Stimulated activated CD8-positive, alpha-beta memory T cell treated with anti-CD3 and anti-CD28 coated beads, Interleukin-2, amount 100 ng/mL, for 48 hours (primary cell): ENCODE measurements at places on chromosomes 1 and 21.

DNA sequence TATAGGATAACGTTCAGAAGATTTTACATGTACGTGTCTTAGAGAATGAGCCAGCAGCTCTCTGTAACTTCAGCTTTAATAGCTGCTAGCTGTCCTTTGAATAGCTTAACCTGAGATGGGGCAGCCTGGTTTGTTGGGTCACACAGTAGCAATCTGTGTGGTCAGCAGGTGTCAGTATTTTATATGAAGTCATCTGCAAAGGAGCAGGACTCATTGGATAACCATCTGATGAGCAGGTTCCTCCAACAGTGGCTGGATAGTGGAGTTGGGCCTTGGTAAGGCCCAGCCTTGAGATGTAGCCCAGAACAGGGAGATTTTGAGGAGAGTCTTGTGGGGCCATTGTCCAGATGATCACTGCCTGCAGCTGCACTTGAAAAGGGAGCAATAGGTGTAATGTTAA, 6.4 kb downstream of the GSTM5 start:
- DNase-seq, result no peak

- DNase-seq, result peak; percentile 42
Measured at GRCh38 chr21:38768471-38769063, 37.2 kb upstream of the ETS2 start.

GRCh38 chr1:202812176-202813026, 1.6 kb downstream of the PCAT6 start:
- no peak for DNase-seq

- DNase-seq, result no peak
Measured at GRCh38 chr1:89945852-89946476, 48.9 kb upstream of the ZNF326 start.

GRCh38 chr21:37257967-37258877, 8.9 kb downstream of the VPS26C start:
- peak; percentile 67 for DNase-seq

- DNase-seq, result no peak
Measured at GRCh38 chr1:907611-908451, 15.9 kb upstream of the SAMD11 start.

DNA sequence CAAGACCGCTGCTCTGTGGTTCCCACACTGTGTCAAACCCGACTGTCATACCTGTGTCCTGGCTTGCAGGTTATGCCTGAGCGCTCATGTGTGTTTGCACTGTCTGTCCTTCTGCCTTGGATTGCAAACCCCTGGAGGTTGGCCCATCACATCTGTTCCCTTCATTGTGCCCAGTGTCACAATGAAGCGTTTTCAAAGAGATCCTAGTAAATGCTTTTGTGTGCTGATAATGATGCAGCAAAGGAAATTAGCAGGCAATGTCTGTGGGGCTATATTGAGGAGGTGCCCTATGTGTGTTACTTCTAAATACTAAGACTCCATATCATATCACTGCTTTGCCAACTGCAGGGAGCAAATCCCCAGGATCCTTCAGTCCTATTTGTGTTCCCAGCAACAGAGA, 424.4 kb upstream of the NFIA start:
- DNase-seq, result no peak

GRCh38 chr1:173137107-173137706, 69.9 kb downstream of the TNFSF4 start:
- no peak for DNase-seq

DNA sequence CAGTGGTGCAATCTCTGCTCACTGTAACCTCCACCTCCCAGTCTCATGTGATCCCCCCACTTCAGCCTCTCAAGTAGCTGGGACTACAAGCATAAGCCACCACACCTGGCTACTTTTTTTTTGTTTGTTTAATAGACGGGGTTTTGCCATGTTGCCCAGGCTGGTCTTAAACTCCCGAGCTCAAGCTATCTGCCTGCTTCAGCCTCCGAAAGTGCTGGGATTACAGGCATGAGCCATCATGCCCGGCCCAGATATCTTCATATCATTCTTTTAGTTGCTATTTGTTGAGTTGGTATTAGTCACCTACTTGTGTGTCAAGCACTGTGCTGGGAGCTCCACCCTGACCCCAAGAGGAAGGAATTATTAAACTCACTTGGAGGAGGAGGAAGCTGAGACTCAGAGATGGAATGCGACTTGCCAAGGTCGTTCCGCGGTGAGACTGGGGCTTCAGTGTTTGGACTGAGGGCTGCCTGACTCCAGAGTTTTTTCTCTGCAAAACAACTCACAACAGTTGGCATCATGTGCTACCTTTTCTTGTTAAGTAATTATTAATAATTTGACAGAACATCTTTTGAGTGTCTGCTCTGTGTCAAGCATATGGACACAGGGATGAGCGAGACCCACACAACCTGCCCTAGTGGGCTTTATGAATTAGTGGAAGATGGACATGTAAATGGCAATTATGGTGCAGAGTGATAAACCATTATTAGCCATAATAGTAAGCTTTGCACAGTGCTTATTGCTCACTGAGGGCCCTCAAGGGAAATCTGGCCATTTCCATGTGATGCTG, 132.0 kb downstream of the FOXD2 start:
- DNase-seq, result no peak

DNA sequence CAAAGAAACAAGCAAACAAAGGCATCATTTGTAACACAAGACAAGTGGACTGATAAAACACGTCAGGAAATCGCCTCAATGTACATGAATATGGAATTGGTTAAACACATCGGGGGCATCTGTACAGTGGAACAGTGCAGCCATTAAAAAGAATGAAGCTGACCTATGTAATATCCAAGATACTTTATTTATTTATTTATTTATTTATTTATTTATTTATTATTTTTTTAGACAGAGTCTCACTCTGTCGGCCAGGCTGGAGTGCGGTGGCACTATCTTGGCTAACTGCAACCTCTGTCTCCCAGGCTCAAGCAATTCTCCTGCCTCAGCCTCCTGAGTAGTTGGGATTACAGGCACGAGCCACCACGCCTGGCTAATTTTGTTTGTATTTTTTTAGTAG, 75.4 kb upstream of the SLC45A1 start:
- no peak for DNase-seq

DNA sequence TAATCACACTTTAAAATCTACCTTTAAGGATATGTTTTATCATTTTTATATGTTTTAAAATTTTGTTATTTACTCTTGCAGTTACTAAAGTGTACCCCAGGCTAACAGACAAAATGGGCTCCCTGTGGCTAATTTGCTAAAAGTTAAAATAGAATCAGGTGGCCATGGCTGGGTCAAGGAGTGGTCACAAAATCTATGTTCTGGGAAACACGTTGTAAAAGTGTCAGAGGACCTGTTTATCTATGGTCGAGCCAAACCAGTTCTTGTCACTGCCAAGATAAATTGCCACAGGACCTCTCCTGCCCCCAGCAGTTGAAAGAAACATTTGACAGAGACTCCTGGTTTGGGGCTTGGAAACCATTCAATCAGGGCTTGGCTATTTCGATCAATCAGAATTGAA, 21.2 kb upstream of the TTLL7 start:
- DNase-seq, result no peak

GRCh38 chr1:242585616-242586359, 61.3 kb upstream of the PLD5 start:
- no peak for DNase-seq

GRCh38 chr1:192977089-192977706, 82.0 kb downstream of the UCHL5 start:
- no peak for DNase-seq

- DNase-seq, result no peak
Measured at GRCh38 chr1:230117694-230118093, 50.7 kb downstream of the GALNT2 start.

- no peak for DNase-seq
Measured at GRCh38 chr1:58942759-58943191, 158.9 kb upstream of the JUN start.

- no peak for DNase-seq
Measured at GRCh38 chr1:119133987-119134386, 6.5 kb downstream of the WARS2 start.

DNA sequence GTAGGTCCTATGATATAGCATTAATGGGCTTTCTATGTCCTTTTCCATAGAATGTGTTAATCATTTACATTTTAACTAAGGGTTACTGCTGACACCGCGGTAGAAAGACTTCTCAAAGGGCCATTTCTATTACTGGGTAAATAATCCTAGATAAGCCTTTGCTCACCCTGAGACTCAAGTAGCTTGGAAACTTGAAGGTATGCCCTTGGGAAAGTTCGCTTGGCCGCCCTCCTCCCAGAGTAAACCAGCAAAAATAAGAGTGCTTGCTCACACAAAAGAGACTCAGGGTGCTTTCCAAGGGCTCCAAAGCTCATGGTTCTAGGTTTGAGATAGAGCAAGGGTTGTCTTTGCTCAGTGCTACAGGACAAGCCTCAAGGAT, 85.8 kb upstream of the TMPRSS2 start:
- DNase-seq, result no peak
